Epithelial cell of esophagus (primary cell): ENCODE measurements at places on chromosomes 16 and 17.
A peak's percentile ranks its signal among the peaks of the same experiment; 100 is the strongest.

DNA sequence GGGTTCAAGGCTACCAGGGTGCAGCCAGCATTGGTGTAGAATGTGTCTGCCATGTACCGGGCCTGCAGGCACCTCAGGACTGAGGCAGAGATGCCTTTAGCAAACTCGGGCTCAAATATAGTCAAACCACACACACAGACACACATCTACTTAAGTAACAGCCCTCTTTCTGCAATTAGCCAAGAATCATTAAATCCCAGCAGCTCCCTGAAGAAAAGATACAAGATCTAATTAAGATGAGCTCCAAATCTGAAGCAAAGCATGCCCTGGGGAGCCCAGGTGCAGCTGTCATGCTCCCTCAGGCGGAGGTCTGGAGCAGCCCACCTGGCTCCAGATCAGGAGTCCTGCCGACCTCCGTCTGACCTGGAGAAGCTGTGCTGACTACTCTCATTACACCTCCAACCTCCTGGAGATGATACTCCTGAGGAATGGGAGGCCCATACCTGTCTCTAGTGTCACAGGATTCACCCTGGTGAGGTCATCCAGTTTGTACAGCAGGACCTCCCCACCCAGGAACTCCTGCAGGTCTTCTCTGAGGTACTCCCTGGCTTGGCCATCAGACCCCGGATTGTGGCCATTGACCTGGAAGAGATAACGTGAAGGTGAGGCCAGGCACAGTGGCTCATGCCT lies 6.9 kb downstream of the MYO19 start:
- DNase-seq: no peak

DNA sequence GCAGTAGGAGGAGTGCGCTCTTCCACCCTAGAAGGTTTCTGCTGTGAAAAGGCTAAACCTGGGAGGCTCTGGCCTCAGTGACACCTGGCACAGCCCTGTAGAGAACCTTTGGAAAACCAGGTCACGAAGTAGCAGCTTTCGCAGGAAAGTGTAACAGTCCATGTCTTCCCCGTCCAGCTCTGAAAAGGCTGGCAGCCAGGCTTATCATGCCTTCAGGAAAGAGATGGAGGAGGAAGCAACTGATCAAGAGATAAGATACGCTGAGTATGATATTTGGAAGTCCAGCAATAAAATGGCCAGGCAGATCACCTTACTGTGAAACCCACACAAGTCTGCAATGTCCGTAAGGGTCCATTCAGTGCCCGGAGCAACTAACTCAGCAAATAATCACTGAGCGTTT lies 22.3 kb downstream of the TUBD1 start:
- no peak for DNase-seq

DNA sequence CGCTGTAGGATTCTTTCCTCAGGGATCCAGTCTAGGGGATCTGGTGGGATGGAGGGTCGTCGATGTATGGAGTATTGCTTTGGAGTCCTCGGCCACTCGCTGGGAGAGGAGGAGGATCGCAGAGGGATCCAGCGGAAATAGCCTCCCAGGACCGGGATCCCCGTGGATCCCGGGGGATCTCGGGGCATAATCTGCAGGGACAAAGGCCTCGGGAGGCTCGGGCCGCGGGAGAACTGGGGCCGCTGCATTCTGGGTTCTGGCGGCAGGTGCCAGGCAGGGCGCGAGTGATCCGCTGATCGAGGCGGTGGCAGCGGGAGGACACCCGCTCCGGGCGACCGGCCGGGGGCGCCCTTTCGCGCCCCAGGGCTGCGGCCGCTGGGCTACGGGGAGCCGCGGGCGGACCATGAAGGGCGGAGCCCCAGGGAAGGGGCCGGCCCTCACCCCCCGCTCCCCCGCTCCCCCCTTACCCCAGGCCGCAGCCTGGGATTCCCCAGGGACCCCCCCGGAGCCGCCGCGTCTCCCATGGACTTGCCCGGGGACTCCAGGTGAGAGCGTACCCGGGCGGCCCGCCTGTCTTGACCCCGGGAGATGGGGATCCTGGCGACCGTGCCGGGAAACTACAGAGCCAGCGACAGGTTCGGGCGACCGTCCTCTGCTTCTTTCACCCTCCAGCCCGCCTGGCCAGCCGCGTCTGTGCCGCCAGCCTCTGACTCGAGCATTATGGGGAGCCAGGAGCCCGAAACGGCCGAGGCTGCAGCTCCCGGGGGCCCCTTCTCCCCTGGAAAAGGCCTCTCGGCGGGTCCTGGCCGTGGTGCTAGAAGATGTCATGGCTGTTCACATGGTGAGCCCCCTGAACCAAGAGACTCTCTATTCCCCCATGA lies 604 bp downstream of the PRR14 start:
- peak; percentile 62 for DNase-seq

DNA sequence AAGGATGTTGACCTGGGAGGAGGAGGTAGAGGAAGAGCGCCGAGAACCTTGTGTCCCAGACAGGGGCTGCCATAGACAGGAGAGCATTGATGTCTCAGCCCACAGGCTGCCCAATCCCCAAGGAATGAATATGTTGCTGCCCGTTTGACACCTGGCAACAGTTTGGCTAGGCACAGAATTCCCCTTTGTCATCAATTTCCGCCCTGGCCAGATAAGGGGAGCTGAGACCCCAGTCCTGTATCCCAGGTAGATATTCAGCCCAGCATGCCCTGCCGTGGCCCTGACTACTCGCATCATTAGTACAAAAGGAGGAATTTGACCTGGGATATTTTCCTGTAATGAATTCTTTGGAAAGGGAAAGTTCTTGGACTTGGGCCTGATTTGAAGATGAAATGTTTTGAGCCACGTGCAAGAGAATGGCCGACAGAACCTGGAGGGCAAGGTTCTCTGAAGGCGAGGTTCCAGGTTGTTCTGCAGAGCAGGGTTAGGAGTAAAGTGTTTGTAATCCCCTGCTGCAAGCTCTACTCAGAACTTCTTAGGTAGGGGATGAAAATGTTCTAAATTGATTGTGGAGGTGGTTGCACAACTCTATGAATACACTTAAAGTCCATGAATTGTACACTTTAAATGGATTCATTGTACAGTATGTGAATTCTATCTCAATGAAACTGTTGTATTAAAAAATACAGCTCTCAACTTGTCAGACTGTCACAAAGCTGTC lies 108.8 kb downstream of the SOCS1 start:
- no peak for DNase-seq

- no peak for DNase-seq
These were observed 336.1 kb upstream of the TBX2 start for GRCh38 chr17:61063528-61063927.

GRCh38 chr16:6038941-6039645 lies 941.5 kb upstream of the EEF2KMT start:
- DNase-seq: no peak

DNA sequence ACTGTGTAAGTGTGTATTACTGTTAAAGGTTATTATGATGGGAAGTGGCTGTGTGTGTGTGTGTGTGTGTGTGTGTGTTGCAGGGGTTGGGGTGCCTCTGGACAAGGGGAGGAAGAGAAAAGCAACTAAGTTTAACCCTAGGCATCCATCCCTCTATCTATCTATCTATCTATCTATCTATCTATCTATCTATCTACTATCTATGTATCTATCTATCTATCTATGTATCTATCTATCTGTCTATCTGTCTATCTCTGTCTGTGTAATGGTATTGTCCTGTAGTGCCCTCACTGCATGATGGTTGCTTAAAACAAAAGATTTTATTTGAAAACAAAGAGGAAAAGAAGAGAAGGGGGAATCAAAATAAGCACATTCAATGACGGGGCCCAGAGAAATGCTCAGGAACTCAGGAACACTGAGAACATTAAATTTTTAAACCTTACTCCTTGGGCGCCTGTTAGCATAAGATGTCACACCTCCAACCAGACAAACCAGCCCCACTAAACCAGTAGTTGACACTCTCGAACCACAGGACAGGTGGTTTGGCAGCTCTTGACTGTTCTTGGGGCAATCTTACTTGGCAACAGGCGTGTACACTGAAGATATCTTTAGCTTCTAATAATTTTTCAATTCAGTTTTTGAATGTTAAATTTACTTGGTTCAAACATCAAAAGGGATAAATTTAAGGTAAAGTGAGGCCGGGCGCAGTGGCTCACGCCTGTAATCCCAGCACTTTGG lies 5.1 kb upstream of the RPL26 start:
- peak; percentile 37 for DNase-seq

DNA sequence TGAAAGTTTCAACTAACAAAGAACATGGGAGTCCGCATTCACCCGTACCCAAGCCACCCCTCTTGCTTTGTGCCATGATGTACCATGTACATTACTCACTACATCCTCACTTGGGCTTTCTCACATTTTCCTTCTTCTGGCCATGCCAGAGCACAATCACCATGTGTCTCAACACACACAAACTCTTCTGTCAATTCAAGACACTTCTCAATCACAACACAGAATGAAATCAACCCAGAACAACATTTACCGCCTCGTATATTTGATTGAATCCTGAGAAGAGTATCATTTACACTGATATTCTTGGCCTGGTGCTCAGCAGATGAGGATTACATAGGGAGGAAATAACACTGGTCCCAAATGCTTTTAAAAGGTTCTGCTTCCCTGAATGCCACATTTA lies 4.5 kb downstream of the ADAMTS18 start:
- DNase-seq: no peak

- DNase-seq: no peak
These were observed 313.7 kb downstream of the MAF start for GRCh38 chr16:79286646-79287423.

GRCh38 chr17:76208120-76208519 lies 32.2 kb downstream of the RNF157 start:
- no peak for DNase-seq

GRCh38 chr16:71853413-71853812 lies 7.6 kb downstream of the ATXN1L start:
- no peak for DNase-seq

DNA sequence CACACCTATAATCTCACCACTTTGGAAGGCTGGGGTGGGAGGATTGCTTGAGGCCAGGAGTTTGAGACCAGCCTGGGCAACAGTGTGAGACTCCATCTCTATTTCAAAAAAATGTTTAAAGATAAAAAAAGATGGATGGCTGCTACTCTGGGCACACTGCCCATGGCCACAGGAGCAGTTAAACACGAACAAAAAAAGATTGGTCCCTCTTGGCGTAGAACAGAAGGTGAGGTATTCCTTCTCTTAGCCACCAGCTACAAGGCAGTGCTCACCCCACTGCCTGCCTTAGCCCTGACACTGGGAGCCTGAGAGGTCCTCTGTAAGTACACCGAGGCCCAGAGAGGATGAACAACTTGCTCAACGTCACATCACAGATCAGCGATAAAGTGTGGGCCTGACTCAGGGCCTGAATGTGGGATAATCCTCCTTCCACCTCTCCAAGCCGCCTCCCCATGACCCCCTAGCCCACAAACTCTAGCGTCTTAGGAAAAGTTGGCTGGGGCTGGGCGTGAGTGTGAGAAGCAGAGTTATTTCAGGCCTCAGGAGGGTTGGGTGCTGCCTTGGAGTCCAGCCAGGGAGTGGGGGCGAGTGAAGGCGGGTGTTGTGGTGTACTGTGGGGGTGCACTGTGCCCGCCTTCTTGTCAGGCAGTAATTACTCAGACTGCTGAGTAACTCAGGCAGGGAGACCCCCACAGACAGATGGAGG lies 2.3 kb upstream of the DPH1 start:
- DNase-seq: no peak

DNA sequence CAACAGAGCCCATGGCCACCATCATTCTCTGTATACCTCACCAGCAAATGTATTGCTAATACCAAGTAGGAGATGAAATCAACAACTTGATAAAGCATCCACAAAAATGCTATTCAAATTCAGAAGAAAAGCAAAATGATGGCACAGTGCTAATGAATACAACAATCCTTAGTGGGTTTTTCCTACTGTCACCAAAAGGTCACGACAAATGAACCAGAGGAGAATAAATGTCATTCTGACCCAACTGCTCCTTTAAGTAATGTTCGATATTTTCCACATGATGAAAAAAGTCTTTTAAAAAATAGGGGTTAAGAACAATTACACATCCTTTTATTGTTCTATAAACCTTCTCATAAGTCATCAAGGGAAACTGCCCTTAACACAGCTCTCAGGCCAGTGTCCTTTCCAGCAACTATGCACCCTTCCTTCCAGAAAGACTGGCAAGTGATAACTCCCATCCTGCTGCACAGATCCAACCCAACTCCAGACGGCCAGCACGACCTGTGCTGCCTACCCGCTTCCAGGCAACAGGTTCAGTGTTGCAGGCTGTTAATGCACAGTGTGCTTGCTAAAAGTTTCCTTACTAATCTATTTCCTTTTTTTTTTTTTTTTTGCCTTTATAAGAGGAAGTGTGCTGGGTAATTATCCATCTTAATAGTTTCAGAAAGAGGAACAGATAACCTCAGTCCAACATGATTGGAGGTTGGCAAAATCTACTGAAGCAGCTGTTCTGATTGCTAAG lies 15.4 kb downstream of the FBXO31 start:
- DNase-seq: no peak

GRCh38 chr16:89826531-89827382 lies 1.5 kb upstream of the SPIRE2 start:
- DNase-seq: no peak

DNA sequence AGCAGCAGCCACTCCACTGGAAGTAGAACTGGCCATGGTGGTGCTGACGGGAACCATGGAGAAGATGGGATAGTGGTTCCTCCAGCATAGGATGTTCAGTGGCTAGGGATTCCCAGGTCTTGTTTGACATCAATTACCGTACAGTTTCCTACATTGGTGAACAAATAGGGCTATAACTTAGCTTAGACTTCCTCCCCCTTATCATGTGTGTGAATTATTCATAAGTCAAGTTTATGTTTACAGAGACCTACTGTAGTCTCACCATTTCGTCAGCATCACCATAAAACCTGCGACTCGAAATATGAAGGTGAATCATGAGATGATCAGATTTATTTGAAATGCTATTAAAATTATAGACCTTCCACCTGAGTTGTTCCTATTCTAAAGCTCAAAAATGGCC lies 1.2 kb downstream of the KRTAP2-3 start:
- peak; percentile 24 for DNase-seq

- peak; percentile 96 for DNase-seq
These were observed 32.2 kb downstream of the TEX2 start for GRCh38 chr17:64230791-64231408.

DNA sequence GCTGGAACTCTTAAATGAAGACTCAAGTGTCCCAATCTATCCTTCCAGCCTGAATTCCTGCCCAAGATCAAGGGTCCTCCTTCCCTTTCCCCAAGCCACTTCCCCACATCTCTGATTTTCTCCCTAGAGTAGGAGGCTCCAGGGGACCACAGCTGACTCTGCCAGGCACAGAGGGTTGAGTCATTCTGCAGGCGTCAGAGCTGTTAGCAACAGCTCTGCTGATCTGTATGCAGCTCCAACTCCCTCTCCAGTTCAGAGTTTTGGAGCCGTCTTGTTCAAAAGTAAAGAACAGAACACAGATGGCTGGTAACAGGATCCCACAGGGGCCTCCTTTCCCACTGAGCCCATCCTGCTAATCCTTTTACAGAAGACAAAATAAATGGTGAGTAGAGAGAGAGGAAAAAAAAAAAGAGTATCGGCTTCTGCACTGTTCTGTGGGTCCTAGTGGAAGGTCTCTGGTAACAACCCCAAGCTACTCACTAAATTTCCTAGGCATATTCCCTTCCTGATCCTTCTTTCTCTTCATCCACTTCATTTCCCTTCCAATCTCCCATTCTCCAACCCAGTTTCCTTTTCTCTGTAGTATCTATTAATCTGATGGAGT lies 13.4 kb upstream of the TAOK1 start:
- DNase-seq: peak; percentile 73
